ENCODE measurements at places on chromosomes 1 and 21. TPM values are rescaled to one million over a fixed set of nuclear protein-coding genes. Genes with fewer than 3 reads are reported as not detected.

GRCh38 chr1:48003741-48004531 lies 6.8 kb upstream of the TRABD2B start:
- no peak for DNase-seq

GRCh38 chr1:234988536-234988935 lies 140.1 kb downstream of the TOMM20 start:
- no peak for DNase-seq

- no peak for DNase-seq
These were observed 563 bp upstream of the TAS1R3 start for GRCh38 chr1:1330366-1331067.

DNA sequence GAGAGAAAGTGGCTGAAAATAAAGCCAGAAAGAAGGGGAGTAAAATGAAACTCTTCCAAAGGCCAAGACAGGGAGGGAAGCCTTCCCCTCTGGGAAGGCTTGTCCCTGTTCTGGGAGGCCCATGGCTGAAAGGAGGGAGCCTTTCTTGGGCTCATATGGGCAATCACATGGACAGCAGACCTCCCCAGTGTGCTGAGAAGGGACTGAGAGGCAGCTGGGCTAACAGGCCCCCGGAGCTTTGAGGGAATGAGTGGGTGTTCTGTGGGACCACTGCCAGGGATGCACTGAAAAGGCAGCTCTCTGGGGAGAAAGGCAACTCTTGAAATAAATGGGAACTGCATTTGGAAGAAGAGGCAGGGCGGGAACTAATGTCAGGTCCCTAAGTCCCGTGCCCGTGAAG lies 39.1 kb downstream of the KANK4 start:
- no peak for DNase-seq

- DNase-seq = no peak
These were observed 12.1 kb downstream of the ADARB1 start for GRCh38 chr21:45086337-45086958.

DNA sequence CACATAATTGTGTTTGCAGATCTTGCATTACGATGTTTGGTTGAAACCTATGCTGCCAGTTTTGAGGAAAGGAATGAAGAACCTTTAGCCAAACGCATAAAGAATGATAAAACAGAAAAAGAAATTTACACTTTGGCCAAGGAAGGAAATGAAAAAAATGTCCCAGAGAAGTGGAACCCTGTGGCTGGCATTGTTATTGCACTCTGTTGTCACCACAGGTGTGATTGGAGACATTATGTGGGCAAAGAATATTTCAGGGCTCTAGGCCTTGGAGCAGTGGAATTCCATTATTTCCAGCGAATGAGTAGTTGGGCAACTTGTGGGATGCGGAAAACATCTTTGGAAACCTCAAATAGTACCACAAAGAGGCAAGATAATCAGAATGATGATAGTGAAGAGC lies 14.9 kb downstream of the TRMT13 start:
- DNase-seq = no peak

GRCh38 chr1:174652569-174653280 lies 205.0 kb downstream of the GPR52 start:
- DNase-seq = no peak

DNA sequence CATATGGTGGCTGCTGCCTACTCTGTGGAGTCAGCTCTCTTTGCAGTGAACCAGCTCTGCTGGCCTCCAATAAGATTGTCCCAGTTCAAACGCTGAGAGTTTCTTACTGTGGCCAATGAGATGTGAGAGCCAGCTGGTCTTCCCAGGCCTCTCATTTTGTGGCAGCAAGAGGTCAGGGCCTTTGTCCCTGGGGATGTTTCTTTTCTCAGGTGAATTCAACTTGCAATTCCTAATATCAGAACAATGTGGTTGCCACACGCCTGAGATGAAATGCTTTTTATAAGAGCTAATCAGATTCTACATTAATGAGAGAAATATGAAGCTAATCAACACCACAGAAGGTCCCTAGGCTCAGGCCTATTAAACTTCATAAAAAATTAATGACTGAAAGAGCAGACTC lies 660.1 kb upstream of the CAMK1G start:
- no peak for DNase-seq

- DNase-seq = no peak
These were observed 34.6 kb downstream of the TRAF5 start for GRCh38 chr1:211361202-211361601.

DNA sequence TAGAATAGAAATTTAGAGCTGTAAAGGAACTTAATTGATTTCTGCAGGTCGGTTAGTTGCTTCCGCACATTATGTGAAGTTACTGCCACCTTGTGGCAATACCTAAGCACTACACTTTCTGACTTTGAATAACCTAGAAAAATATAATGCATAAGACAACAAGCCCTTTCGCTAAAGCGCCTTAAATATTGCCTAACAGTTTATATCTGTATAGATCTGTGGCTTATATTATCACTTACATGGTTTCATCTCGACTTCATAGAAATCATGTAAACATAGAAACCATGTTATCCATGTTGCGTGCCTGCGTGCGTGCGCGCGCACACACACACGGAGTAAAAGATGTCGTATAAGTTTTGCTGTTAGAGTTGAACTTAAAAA lies 10.9 kb upstream of the IFI16 start:
- peak; percentile 58 for DNase-seq

DNA sequence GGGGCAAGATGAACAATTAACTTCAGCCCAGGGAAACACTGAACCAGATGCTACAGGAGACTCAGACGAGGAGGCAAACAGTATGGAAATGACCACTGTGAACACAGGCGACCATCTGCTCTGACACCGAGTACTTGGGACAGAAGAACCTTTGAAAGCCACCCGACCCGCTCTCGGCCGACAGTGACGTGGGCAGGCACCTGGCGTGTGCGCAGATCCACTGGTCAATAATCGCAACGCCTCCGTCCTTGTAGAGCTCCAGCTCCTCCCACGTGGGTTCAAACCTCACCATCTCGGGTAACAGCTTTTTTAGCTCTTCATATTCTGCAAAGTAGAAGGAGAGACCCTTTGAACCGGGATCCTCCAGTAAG lies 20.3 kb downstream of the POFUT2 start:
- DNase-seq = no peak

DNA sequence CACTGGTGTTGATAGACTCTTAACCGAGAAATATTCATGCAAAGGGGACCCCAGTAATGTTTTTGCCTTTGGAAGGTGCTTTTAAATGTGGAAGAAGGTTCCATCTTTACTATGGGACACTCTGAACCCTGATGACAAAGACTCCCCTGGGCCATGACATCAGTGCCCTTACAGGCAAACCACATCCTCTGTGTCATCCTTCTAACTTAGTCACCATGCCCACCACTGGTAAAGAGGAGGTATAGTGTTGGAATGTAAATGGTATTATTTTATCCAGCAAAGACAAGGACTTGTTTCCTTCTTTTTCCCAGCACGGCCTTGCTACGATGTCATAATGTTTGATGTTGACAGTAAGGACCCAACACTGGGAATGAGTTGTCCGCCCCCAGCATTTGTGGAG lies 12.6 kb downstream of the METTL13 start:
- no peak for DNase-seq

DNA sequence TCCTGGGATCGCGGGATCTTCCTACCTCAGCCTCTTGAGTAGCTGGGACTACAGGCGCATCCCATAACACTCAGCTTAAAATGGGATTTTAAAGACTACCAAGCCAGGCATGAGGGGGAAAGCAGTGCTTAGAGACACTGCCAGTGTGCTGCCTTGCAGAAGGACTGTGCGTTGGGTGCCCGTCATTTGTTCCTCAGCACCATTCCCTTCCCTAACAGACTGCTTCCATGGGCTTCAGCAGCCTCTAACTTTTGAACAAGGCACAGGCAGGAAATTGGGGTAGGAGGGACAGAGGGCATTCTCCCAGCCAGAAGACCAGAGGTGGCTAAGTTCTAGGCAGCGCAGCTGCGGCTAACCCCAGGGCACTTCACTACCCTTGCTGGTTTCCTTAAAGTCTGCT lies 73.9 kb upstream of the USP24 start:
- no peak for DNase-seq

- DNase-seq = no peak
These were observed 105.4 kb upstream of the WARS2 start for GRCh38 chr1:119245881-119246280.

DNA sequence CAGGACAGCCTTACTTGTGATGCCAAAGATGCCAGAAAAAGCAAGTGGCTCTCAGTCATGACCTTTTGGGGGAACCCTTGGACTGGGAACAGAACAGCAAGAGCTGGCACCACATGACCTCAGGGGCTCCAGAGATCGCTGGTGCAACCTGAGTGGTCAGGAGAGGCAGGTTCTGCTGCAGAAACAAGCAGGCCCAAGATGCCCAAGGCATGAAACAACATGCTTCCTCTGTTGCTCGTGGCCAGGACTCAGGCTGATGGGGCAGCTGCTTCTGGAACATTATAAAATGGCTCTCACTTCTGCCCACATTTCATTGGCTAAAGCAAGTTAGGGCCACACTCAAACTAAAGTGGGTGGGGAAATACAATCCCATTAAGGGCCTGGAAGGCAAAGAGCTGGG lies 17.7 kb upstream of the CLSTN1 start:
- no peak for DNase-seq

DNA sequence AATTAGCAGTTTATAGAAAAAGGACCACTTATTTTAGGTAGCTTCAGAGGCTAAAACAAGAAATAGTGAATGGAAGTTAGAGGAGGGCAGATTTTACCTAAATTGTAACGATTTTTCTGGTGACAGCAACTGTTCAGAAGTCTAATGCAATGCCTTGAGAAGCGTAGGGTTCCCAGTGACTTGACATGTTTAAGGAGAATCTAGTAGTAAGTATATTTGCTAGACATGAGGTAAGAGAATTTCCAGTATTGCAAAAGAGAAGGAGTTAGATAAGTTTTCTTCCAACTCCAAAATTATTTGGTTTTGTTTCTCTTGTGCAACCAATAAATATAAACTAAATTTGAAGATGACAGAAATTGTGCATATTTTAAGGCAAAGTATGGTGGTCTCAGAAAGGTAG lies 140.0 kb downstream of the SMYD3 start:
- DNase-seq = no peak

- DNase-seq = no peak
These were observed 116.0 kb upstream of the IFFO2 start for GRCh38 chr1:19072285-19072981.

DNA sequence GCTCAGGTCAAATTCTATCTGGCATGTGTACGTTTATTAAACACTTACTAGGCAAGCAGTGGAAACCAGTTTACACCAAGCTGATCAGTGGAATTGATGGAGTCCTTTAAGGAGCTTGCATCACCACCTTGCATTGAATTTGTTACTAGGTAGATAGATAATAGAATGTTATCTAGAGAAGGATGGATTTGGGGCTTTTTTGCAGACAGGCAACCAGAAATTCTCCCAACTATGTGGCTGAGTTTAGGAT lies 44.9 kb downstream of the HHAT start:
- DNase-seq = no peak

SIM2 gene
- polyA plus RNA-seq = 12.1 TPM

AQP10 gene
- not detected for polyA plus RNA-seq

DYNLT5 gene
- polyA plus RNA-seq = not detected

OR10Z1 gene
- polyA plus RNA-seq = not detected

PEX19 gene
- 24.8 TPM for polyA plus RNA-seq

CDCA8 gene
- 37.1 TPM for polyA plus RNA-seq

PLPPR5 gene
- not detected for polyA plus RNA-seq
